IPS DF 19.7 (cell line): ENCODE measurements at places on chromosomes 3 and 15.

DNA sequence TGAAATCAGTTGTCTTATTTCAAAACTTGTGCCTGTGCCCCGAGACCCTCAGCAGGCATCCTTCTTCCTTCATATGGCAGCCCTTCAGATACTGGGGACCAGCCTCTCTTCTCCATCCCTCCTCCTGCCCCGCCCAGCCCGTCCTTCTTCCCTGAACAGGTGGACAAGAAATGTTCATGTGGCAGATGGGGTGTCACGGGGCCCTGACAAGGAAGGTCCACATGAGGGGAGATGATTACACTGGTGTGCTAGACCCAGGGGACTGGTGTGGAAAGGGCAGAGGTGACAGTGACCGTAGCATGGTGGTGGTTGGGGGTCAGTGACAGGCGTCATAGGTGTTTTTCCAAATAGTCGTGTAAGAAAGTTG, 150.9 kb downstream of the CHDH start:
- DNase-seq: no peak

DNA sequence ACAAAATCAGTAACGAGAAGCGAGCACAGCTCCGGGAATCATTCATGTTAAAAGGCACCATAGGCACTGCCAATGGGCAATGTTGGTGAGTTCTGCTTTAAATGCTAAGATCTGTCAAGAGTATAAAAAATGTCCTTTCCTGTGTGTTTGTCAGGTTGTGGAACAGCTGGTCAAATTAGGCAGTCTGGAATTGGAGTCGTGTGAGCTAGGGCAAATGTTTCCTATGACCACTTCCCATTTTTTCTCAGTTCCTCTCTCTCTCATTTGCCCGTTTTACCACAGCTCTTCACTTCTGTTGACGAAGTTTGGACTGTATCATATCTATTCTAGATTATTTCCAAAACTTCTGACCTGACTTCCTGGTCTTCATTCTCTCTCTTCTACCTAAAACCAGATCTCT, 60.8 kb upstream of the GOLIM4 start:
- DNase-seq: no peak

DNA sequence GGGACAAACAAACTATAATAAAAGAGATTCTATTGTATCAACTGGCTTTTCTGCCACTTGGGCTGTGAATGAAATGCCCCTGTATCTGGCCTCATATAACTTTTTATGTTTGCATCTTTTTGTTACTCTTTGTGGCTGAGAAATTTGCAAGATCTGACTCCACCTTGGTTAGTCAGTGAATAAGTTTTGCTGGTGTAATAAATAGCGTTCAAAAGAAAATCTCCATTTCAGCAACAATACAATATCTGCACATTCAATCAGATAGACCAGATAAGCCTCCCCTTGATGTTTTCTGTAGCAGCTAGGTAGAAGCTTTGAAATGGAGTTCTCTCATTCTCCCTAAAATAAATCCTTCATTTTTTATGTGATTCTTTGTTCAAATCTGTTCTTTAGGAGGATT, 12.0 kb downstream of the TRAT1 start:
- no peak for DNase-seq

DNA sequence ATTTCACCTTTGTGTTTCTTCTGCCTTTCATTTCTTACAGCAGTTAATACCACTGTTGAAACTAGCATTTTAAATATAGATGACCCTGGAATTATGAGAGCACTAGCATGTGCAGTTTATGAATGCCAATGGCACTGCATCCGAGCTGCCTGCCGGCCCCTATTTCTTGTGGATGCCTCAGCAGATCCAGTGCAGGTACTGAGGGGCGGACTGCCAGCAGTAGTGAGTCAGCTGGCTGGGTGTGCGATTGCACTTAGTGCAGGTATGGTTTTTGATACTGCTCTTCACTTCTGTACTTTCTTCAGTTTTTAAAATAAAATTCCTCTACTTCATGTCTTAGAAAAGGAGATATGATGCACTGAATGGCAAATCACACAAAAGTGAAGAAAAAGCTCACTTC, 453.0 kb downstream of the DIPK2A start:
- DNase-seq: no peak

DNA sequence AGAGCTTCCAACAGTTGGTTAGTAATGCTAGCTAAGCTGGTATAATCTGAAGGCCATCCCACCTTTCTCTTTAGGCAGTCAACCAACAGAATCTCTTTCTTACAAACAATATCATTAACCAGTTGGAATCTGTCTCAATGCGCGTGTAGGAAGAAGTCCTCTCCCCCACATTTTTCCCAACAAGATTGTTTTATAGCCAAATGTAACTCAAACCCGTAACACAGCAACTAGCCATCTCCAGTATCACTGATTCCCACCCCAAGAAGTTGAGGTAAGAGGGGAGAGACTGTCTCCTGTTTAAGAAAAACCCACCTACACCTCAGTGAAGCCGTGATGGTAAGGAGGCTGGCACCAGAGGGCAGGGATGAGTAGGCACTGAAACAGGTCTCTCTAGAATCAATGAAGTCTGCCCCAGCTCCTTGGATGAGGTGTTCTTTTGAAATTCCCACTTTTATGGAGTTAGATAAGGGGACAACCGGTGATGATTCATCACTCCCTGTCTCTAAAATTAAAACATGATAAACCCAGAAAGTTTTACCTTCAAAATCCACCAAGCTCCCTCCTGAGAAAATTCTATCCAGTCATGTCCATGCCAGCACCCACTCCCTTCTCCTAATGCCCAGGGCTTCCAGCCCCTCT, 30.9 kb downstream of the CDC25A start:
- DNase-seq: no peak

DNA sequence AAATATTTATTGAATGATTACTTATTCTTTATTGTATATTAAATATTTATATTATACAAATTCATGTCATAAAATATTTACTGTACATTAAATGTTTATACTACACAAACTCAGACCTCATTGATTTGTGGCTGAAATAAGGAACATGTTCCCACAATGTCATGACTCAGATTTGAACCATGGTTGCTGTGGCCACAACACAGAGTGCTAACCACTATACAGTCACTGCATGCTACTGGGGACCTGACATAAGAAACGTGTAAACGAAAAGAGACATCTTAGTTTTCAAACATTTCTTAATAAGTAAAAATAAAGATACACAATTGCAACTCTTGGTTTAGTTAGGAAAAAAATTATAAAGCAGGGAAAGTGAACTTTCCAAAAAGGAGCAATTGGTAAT, 99.1 kb upstream of the AGTR1 start:
- DNase-seq: no peak

DNA sequence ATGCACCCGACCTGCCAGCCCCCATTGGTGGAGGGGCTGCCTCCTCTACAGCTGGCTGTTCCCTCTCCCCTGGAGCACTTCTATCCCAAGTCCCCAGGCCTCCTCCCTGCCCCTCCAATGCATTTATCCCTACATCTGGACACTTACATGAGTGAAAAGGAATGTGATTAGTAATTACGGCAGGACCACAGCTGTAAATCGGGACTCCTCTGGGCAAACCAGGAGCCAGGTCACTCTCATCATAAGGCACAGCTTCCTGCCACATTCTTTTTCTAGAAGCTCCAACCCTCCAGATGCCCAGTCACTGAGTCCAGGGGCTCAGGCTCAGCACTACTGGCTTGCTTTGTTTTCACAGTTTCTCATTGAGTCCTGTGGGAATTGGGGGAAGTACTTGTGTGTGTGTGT, 54.3 kb downstream of the IL20RB start:
- no peak for DNase-seq

- DNase-seq: no peak
Measured at GRCh38 chr3:127678611-127679533, 6.1 kb downstream of the ABTB1 start.

GRCh38 chr15:76340803-76341365, 4.3 kb downstream of the ISL2 start:
- DNase-seq: no peak
